ENCODE measurements at places on chromosomes 2 and 18. TPM values are rescaled to one million over a fixed set of nuclear protein-coding genes. Genes with fewer than 3 reads are reported as not detected.

The GALNT13 gene
- 0.05 TPM for polyA plus RNA-seq

The ACTG2 gene
- 45.1 TPM for polyA plus RNA-seq

The CHST9 gene
- 0.87 TPM for polyA plus RNA-seq

The EVX2 gene
- polyA plus RNA-seq = not detected

The LRRC30 gene
- polyA plus RNA-seq = 0.05 TPM

The ITM2C gene
- polyA plus RNA-seq = 79.4 TPM

The POU3F3 gene
- polyA plus RNA-seq = 0.82 TPM

The TPO gene
- polyA plus RNA-seq = 2.0 TPM

DNA sequence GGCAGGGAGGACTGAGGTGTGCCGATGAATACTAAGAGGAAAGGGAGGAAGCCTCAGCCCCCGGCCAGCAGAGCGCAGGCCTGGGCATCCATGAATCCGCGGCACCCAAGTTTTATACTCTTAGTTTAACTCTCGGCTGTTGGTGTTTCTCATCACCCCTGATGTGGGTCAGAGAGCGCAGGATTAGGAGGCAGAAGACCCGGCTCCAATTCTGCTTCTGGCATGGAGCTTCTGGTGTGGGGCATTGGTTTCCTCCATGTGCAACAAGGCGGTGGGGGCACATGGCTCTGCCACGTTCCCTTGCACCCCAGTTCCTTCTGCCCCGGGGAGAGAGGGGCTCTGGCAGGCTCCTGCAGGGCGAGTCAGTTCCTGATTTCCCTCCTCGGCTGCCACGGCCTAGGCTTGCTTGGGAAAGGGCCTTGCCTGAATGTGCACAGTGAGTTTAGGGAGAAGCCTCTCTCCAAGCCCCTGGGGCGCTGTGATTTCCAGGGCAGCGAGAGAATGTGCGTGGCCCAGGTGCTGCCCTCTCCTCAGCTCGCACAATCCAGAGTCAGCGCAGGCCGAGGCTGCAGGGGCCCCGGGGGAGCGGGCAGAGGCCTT lies 36.2 kb upstream of the DNMT3A start:
- no peak for DNase-seq

DNA sequence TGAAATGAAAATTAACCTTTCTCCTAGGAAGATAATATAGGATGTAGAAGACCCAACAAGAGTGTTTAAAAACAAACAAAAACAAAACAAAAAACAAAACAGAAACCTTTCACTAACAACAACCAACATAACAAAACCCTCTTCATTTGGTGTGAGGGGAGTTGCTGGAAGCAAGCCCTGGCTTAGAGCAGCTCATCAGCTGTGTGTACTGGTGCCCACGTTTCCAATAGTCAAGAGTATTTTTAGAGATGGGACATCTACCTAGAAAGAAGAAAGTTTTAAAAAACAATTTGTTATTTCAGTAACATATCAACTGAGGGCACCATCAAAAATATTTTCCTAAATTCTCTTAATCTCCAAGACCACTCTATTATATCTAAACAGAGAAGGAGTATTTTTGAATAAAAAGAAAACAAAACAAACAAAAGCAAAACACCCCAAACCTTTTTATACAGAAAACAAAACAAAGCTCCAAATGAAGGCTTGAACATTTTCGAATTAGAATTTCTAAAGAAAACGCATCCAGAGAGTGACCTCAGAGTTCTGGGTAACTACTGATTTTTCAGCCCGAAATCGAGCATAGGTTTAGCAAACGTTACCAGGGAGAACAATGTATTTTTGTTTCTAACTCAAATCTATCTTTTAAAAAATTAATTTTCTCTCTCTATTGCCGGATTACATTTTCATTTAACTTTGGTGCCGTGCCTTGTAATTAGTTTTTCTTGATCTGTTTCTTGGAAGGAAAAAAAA lies 134.6 kb downstream of the INSIG2 start:
- no peak for DNase-seq

GRCh38 chr2:112075490-112076260 lies 20.6 kb downstream of the TMEM87B start:
- no peak for DNase-seq

DNA sequence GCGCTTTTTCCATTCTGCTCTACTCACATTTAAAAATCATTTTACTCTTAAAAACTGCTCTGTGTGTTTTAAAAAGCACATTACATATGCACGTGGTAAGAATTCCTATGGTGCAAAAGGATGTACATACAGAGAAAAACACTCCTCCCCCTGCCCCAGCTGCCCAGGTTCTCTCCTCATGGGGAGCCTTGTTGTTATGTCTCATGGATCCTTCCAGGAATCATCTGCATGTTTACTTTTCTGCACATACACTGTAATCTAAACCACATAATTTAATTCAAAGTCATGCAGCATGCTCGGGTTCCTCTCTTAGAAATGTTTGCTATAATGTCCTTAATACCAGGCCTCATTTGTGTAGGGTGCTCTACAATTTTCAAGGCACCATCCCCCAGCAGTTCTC lies 243.3 kb downstream of the LOXHD1 start:
- no peak for DNase-seq

- no peak for DNase-seq
These were observed 67.3 kb downstream of the TMEFF2 start for GRCh38 chr2:192127434-192127833.

DNA sequence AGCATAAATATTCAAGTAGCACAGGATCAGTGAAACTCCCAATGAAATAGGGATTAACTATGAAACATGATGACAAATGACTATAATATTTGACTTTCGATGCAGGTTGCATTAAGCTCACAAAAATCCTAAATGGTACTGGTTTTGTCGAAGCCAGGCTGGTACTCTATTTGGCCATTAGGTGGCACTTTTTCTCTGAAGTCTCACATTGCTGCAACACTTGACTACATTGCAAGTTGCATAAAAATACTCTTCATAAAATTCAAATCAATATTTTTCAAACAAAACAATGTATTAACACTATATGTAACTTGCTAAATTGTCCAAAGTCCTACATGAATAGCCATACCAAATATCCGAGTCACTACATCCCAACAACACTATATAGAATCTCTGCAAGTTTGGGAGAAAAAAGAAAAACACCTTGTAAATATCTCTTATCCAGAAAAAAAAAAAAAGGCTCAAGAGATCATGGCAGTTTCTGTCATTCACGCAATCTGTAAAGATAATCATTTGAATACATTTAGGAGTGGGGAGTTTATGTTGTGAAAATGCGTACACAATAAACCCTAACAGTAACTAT lies 9.5 kb downstream of the RTTN start:
- peak; percentile 26 for DNase-seq

DNA sequence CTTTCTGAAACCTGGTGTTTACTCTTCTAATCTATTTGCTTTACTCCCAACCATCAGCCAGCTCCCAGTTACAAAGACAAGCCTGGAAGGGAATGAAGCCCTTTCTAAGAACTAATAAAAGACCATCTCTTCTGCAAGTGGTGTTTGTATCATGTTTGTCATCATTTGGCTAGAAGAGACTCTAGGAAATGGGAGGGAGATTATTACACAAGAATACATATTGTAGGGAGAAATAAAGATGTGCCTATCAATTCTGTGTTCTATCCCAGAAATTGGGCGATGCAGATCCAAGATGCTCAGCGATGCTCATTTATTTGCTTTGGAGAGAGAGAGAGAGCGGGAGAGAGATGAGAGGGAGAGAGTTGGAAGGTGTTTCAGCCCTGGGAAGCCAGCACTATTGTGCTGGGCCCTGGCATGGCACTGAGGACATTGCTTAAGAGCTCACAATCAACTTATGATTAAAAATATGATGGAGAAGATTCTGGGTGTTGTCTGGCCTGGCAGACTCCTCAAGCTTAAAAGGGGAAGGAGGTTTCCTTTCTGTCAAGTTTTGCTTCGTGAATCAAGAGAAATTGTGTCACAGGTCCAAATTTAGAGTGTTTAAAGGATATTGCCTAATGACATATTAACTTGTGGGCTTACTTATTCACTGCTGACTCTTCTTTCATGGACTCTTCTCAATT lies 41.8 kb upstream of the AFF3 start:
- no peak for DNase-seq

DNA sequence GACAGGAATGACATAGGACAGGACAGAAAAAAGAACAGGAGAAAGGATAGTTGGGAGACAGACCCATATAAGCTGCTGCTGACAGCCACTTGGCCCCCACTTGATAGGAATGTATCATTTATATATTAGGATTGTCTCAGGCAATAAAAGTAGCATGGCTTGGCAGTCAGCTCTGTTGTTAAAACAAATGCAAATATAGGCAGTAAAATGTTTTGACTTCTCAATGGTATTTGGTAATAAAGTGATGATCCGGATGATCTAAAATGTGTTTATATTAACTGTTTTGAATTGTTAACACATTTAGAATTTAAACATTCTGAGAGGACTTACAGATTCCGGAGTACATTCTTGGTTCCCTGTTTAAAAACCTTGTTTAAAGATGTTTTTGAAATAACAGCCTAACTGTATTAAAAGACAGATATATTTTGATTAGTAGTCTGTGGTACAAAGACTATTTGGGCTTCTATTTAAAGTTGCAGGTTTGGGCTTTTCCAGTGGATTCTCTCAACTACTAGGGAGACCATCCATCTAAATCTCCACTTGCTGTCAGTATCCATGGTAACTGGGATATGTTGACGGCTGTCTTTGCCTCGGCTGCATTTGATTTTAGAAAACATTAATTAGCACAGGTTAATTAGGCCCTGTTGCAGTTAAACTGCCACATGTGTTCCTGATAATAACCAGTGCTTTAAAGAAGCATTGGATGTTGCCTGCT lies 147.6 kb downstream of the ESCO1 start:
- DNase-seq = no peak

DNA sequence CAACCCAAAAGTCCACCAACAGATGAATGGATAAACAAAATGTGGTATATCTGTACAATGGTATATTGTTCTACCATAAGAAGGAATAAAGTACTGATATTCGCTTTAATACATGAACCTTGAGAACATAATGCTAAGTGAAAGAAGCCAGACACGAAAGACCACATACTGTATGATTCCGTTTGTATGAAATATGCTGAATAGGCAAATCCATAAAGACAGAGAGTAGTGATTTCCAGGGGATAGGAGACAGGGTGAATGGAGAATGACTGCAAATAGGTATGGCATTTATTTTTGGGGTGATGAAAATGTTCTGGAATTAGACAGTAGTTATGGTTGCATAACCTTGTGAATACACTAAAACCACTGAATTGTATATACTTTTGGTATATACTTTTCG lies 28.6 kb upstream of the IHH start:
- DNase-seq = no peak

DNA sequence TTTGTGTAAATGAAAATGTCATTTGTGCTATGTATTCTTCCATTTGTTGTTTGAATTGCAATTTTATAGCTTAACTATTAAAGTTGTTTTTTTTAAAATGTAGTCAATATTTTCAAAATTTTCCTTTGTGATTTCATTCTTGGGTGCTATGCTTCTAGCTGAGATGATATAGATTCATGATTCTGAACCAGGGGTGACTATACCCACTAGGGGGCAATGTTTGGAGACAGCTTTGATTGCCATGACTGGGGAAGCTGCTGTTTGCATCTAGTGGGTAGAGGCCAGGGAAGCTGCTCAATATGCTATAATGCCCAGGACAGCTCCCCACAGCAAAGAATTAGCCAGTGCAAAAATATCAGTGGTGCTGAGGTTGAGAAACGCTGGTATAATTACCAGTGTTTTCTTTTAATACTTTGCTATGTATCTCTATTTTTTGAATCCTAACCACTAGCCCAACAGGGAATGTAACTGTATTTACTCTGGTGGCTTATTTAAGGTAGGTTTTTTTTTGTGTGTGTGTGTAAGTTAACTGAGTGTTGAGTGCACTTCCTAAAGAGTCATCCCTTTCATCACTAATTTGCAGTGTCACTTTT lies 99.7 kb downstream of the MEP1B start:
- DNase-seq = peak; percentile 8

DNA sequence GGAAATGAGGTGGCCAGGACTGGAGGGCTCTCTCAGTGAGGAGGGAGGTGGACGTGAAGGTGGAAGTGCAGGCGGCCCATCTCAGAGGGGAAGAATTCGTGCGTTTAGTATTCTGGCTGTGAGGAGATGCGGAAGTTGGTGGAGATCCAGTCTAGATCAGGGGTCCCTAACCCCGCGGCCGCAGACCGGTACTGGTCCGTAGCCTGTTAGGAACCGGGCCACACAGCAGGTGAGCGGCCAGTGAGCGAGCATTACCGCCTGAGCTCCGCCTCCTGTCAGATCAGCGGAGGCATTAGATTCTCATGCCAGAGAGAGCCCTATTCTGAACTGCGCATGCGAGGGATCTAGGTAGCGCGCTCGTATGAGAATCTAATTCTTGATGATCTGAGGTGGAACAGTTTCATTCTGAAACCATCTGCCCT lies 1.6 kb upstream of the FHOD3 start:
- no peak for DNase-seq

DNA sequence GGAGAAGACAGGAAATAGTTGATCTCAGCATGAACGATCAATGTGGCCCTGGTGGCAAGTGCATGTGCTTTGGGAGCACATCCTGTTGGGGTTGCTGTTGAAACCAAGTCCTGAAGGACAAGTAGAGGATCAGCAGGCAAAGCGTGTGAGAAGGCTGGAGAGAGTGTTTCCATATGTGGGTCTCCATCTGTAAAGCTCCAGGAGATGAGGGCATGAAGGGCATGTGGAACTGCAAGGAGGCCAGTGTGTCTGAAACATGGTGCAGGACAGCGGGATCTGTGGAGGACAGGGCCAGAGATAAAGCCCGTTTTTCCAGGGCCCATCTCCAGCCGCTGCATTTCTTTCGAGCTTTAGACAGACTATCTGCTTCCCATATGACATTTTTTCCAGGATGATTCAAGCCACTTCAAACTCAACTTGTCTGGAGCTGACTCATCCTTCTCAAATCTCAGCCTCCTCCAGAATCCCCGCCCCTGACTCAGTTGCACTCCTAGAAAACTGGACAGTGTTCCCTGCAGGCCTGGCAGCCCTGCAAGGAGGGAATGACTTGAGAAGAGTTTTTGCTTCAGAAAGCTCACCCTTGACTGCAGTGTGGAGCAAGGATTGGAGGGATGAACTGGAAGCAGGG lies 226.1 kb downstream of the VAPA start:
- DNase-seq = no peak

DNA sequence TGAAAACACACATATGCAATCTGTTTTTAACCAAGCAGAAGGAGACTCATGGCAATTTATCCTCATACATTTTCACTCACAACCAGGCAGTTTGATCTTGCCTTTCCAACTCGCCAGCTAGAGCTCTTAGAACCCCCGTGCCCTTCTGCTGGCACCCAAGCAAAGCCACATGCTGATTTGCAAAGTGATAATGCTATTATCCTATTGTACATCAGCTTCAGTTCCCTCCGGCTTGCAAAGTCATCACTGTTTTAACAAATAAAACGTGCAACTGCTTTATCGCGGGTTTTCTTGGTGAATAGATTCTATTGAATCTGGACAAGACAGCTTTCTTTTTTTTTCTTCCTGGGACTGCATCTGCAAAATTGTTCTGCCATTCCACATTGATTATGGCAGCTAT lies 314.6 kb downstream of the LNPK start:
- DNase-seq = no peak
